Activated gamma-delta T cell treated with Interleukin-2 at 50 U/mL for 16 hours (primary cell): ENCODE measurements at places on chromosomes 12 and 14.

DNA sequence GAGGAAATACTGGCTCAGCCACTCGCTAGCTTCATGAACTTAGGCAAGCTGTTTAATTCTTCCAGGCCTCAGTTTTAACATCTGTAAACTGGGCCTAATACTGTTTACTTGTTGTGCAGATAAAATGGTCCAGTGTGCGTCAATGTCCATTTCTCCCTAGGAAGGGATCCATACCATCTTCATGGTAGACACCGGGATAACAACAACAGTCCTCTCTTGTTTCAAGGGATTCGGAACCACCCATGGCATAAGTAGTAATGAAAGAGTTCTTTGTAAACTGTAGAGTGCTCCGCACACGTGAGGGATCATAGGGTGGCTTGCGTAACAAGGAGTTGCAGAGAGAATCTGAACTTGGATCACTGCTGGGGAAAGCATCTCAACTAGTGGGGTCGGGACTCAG lies 17.3 kb upstream of the CHGA start:
- no peak for DNase-seq

DNA sequence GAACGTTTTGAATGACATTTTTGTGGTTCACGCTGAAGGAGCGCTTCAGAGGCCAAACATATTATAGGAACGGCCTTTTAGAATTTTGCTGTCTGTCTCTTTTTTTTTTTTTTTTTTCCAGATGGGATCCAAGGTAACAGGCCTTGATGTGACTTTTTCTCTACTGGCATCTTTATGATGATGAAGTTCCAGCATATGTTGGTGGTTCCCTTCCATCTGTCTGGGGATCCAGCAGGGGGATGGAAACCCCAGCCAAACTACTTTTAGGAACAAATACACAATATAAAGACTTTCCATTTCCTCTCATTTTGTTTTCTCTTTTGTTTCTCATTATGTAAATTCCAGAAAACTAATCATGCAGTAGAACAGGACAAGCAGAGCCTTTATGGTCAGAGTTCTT lies 239.3 kb upstream of the PRICKLE1 start:
- no peak for DNase-seq

GRCh38 chr14:20429801-20430669 lies 5.9 kb downstream of the KLHL33 start:
- peak; percentile 36 for DNase-seq

DNA sequence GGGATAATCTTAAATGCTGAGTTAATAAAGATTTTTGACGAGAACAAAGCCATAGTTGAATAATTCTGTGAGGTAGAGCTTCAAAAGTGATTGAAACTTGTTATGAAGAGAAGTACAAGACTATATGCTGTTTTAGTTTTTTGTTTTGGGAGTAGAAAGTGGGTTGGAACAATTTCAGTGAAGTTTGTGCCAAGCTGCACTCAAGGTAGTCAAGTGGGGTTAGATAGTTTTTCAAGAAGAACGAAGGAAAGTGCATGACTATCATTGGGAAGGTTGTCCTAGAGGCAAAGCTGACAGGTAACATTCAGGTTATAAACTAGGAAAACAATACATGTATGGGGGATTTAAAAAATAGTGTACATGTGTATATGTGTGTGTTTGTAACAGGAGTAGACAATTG lies 16.2 kb downstream of the FUT8 start:
- no peak for DNase-seq

- no peak for DNase-seq
These were observed 382.5 kb upstream of the TMTC1 start for GRCh38 chr12:30166006-30166795.

GRCh38 chr14:98951031-98951430 lies 321.0 kb downstream of the BCL11B start:
- no peak for DNase-seq

GRCh38 chr14:102525929-102526497 lies 16.4 kb upstream of the ANKRD9 start:
- DNase-seq: no peak

GRCh38 chr14:96103560-96104460 lies 64.6 kb downstream of the C14orf132 start:
- no peak for DNase-seq

- DNase-seq: no peak
These were observed 9.8 kb downstream of the CD4 start for GRCh38 chr12:6799147-6799546.

GRCh38 chr12:91093341-91093740 lies 18.0 kb downstream of the LUM start:
- DNase-seq: no peak

- no peak for DNase-seq
These were observed 378.0 kb upstream of the DDHD1 start for GRCh38 chr14:53531156-53531555.

DNA sequence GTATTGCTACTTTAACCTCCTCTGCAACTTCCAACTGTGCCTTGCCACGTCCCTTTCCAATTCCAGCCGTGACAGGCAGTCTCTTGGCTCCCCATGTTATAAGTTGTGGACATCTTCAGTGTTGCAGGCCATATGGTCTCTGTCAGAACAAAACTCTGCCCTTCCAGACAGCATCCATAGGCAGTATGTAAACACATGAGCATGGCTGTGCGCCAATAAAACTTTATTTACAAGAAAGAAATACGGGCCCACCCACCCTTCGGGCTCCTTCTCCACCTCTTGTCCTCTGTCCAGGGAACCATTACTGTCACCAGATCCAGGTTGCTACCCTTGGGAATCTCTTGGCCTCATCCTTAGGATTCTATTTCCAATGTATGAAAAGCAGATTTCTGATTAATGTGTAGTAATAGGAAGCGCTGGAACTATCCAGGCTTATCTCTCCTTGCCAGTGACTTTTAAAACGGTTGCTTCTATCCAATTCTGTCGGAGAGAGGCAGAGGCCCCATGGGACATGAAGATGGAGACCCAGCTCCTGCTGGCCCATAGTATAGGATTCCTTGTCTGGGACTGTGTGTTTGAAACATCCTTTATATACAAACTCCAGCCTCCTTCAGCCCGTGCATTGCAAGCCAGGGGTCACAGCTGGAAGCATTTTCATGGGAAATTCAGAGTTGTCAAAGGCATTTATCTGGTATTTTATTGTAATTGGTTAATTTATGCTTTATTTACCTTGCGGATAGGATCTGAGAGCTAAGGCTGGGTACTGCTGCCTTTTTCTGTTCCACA lies 114.4 kb downstream of the ZNF664 start:
- no peak for DNase-seq

DNA sequence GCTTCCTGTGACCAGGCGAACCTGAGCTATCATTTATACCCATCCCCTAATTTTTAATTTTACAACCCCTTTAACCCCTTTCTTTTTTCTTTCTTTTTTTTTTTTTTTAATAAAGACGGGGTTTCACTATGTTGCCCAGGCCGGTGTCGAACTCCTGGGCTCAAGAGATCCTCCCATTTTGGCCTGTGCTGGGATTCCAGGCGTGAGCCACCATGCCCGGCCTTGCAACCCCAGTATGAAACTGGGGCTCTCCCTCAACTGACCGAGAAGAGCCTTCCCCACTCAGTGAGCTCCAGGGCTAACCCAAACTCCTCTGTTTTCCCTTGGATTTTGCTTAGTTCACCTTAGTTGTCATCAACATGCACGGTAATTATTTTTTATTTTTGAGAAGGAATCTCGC lies 992 bp downstream of the CPSF2 start:
- no peak for DNase-seq

DNA sequence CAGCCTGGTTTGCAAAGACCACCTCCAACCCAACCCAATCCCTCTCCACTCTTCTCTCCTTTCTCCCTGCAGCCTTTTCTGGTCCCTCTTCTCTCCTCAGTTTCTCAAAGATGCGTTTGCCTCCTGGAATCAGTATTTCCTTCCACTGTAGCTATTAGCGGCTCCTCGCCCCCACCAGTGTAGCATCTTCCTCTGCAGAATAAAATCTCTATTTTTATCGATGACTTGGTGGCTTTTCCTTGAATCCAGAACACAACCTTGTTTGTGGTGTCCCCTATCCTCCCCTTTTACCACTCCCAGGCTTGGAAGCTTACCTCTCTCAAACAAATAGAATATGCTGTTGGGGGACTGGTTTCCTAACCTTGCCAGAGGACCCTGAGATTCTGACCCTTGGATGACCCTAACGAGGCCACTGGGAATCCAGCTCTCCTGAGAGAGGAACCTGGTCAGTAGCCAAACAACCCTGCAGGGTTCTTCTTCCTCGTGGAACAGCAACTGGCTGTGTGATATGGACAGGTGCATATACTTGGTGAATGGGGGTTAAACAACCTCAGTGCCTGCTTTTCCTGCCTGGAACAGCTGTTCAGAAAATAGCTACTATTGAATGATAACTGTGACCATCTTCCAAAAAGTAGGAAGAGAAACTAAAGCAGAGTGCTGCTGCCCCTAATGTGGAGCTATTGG lies 4.4 kb downstream of the WNT1 start:
- DNase-seq: no peak

DNA sequence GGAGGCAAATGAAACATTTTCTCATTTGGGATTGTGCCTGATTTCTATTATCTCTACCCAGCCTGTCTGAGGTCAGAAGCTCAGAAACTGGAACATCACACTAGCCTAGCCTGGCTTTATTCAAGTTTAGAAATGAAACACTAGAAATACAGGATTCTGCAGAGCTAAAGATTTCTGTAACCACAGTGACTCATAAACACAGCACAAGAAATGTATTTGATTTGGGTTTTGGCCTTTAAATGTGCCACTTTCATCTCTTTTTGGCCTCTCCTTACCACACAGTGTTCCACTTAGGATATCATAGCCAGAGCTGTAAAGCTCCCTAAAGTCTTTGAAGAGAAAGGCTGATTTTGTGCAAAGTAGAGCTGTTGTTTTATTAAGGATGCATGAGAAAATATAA lies 307.5 kb downstream of the EMP1 start:
- no peak for DNase-seq

DNA sequence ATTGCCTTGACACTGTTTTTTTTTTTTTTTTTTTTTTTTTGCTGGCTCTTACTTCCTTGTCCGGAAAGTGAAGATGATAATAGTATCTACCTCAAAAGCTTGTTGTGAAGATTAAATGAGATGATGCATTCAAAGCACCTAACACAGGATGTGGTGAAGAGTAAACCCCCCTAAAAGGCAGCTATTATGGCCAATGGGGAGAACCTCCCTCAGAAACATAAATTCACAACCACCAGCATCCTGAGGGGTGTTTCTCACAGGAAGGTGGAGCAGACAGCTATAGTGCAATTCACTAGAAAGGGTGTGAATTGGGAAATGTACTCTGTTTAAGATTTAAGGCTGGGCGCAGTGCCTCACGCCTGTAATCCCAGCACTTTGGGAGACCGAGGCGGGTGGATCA lies 85.4 kb upstream of the CRY1 start:
- peak; percentile 4 for DNase-seq

DNA sequence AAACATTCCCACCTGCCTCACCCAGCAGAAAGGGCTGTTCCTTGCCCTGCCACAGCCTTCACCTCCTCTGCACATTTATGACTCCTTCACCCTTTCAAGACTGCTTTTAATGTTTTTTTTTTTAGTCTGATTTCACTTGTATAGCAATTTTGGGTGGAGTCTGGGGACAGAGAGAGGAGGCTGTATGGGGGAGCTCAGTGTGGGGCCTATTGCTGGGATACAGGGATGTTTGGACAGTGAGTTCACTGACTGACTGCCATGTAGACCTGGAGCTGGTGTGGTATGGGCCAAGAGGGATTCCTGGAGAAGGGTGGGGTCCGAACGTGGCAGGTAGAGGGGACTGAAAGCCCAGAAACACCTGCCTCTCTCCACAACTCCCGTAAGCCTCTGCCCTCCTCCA lies 1.9 kb upstream of the KRT85 start:
- no peak for DNase-seq

- no peak for DNase-seq
These were observed 14.2 kb downstream of the FAM161B start for GRCh38 chr14:73935666-73936065.

DNA sequence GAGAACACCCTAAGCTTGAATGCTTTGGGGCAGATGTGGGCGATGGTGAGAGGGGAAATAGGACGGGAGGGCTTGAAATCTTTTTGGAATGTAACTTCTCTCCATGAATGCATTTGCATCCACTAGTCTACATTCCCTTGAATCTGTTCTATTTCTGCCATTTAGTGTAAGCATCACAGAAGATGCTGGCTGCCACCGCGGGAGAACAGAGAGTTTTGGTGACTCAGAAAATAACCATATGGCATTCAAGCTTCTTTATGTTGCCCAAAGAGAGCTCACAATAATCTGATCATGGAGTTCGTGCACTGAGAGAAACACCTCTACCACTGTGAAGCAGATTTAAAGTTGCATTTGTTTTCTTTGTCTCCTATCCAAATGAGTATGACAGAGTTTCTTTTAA lies 52.6 kb upstream of the OTX2 start:
- DNase-seq: no peak

DNA sequence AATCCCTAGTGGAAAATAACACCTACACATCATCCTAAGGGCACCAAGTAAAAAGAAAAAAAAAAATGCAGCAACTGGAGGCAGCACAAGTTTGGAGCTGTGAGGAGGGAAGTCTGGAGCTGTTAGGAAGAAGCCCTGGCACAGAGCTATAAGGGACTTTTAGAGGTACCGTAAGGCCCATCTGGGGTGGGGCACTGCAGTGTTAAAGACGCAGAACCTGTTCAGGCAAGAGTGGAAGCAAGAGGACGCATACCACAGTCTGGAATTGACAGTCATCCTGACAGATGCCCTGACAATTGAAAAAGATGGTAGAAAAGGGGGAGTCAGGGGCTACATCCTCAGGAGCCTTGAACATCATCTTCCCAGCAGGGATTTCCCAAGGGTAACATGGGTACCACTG lies 195.9 kb upstream of the PLEKHG7 start:
- DNase-seq: no peak

GRCh38 chr12:64160021-64160710 lies 61.9 kb downstream of the KICS2 start:
- no peak for DNase-seq

DNA sequence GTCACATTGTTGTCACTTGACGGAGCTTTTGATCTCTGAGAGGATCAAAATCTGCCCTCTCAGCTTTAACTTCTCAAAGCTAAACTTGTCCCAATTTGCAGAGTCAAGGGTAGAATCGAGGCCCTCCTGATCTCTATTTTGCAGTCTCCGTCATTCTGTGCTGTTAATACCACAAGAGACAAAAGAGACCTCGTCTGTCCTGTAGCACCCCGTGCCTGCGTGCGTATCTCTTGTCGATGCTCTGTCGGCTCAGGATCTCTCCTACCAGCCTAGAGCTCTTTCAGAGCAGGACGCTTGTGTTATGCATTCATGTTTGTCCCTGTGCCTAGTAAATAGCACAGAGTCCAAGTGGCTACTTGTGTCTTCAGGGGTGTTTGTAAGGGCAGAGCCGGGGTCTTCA lies 5.1 kb downstream of the EVL start:
- peak; percentile 36 for DNase-seq

DNA sequence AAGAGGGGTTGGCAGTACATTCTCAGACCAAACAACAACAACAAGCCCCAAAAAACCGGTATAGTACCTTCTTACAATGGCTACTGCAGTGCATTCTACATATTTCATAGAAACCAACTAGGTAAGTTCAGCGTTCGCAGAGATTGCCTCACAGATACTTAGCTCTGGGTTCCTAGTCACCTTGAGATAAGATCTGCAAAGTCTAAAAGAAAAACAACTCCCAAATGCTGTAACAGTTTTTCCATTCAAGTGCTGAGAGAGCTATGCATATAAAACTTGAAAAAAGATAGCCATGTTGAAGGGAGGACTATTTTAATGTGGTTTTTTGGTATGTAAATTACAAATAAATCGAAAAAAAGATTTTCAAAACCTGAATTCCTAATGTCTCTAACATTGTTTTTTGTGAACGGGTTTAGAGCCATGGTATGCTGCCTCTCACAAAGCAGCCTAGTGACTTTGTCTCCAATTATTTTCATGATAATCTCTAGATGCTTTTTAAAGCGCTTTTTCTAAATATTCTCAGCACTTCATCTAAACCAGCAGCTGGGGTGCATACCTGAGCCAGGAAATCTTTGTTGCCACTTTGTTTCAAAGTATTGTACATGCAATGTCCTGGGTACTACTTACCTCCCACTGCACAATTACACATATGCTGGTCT lies 56.6 kb upstream of the CRACR2A start:
- DNase-seq: no peak
